ENCODE measurements at places on chromosomes 2 and 18.

DNA sequence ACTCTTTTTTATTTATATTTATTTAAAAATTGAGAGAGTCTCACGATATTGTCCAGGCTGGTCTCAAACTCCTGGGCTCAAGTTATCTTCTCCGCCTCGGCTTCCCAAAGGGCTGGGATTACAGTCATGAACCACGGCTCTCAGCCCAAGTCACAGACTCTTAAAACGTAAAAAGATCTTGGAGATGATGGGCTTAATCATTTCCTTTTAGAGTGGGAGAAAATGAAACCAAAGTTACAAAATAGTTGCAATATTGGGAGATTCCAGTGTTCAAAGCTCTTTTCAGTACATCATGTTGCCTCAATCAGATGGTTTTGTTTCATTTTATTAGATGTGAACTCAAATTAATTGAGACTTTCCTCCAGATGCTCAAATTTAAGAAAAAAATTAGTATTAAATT, 151.4 kb upstream of the XPO1 start:
- H3K4me1 ChIP-seq = no peaks in the 10 kb centered on the region
- peak; percentile 17 for DNase-seq
- no peak overlapping the region for H3K27ac ChIP-seq
- no peak overlapping the region for H3K4me3 ChIP-seq
- no peaks in the 10 kb centered on the region for H3K27me3 ChIP-seq

- DNase-seq = no peak
- no peaks in the 10 kb centered on the region for H3K27me3 ChIP-seq
- no peak overlapping the region for H3K27ac ChIP-seq
Observed at GRCh38 chr2:168149150-168149974, 98.0 kb downstream of the STK39 start.

- H3K27me3 ChIP-seq = no peaks in the 10 kb centered on the region
- DNase-seq = no peak
- H3K4me1 ChIP-seq = peaks cover 2% of the 10 kb centered on the region
Observed at GRCh38 chr18:48165111-48165866, 234.8 kb upstream of the SMAD2 start.

- H3K36me3 ChIP-seq = no peaks in the 10 kb centered on the region
- no peak for DNase-seq
- no peak overlapping the region for H3K27ac ChIP-seq
- H3K27me3 ChIP-seq = no peaks in the 10 kb centered on the region
- no peak overlapping the region for H3K4me3 ChIP-seq
Observed at GRCh38 chr2:214482728-214483127, 71.9 kb downstream of the VWC2L start.

DNA sequence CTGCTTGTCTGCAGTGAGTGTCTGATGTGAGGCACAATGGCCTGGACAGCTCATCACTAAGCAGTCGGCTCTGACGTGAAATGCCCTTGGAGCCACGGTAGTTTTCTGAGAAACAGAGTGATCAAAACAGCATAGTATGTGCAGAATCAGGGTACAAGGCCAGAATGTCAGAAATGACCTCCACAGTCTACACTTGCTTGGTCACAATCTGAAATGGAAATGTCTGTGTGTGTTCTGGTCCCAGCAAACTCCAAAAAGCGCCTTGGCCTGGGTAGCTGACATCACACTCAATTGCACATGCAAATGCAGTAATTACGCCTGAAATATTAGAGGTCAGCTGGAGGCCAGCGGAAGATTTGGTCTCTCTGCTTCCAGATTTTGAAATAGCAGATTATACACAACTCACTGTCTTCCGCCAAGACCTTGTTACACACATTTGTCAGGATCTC, 95.4 kb downstream of the CTAGE1 start:
- no peak overlapping the region for H3K27ac ChIP-seq
- H3K4me1 ChIP-seq = peaks cover 4% of the 10 kb centered on the region
- no peaks in the 10 kb centered on the region for H3K36me3 ChIP-seq
- no peak overlapping the region for H3K4me3 ChIP-seq

DNA sequence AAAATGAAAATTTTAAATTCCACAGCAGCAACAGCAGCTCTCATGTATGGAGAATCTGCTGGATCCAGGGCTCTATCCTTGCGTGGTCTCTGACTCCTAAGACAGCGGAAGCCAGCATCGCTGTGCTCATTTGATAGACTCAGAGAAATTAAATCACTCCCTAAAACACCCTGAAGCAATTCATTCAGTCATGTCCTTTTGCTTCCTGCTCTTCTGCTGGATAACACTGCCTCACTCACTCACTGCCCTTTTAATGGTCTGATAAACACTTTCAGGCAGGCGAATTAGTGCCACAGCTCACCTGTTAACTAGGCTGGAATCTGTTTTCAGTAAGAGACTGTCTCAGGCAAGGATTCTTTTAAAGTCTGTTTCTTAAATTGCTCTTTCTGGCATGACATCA, 10.0 kb downstream of the WIPF1 start:
- H3K27me3 ChIP-seq = no peaks in the 10 kb centered on the region
- no peak overlapping the region for H3K27ac ChIP-seq
- peaks cover 6% of the 10 kb centered on the region for H3K4me1 ChIP-seq
- DNase-seq = no peak
- H3K36me3 ChIP-seq = no peaks in the 10 kb centered on the region

- H3K4me3 ChIP-seq = no peak overlapping the region
- no peaks in the 10 kb centered on the region for H3K27me3 ChIP-seq
- peaks cover 17% of the 10 kb centered on the region for H3K4me1 ChIP-seq
- peak; percentile 91 for DNase-seq
Observed at GRCh38 chr2:180523621-180524340, 456.6 kb upstream of the UBE2E3 start.

- H3K36me3 ChIP-seq = no peaks in the 10 kb centered on the region
- no peak for DNase-seq
- no peak overlapping the region for H3K27ac ChIP-seq
- no peaks in the 10 kb centered on the region for H3K27me3 ChIP-seq
Observed at GRCh38 chr2:120809609-120810440, 74.2 kb downstream of the GLI2 start.

DNA sequence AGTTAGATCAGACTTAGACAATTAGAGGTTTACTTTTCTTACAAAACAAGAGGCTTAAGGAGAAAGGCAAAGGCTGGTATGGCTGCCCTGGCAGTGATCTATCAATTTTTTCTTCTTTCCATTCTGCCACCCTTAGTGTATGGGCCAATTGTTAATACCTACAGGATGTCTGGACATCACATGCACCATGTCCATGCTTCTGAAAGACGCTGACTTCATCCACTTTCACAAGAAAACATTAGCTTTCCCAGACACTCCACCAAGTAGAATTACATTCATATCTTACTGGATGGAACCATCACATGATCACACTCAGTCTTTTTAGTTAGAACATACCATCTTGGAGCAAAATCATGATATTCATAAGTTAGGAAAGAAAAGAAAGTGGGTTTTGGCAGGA, 120.9 kb downstream of the ARHGAP28 start:
- H3K27me3 ChIP-seq = no peaks in the 10 kb centered on the region
- DNase-seq = no peak
- no peak overlapping the region for H3K27ac ChIP-seq
- H3K4me1 ChIP-seq = no peaks in the 10 kb centered on the region

GRCh38 chr2:129778584-129778877, 200.9 kb upstream of the RAB6C start:
- no peaks in the 10 kb centered on the region for H3K4me1 ChIP-seq
- H3K4me3 ChIP-seq = no peak overlapping the region
- DNase-seq = no peak
- H3K27ac ChIP-seq = no peak overlapping the region
- no peaks in the 10 kb centered on the region for H3K27me3 ChIP-seq
- H3K36me3 ChIP-seq = no peaks in the 10 kb centered on the region

- H3K4me3 ChIP-seq = peak overlapping the region; percentile 51
- H3K27me3 ChIP-seq = no peaks in the 10 kb centered on the region
- peaks cover 7% of the 10 kb centered on the region for H3K4me1 ChIP-seq
- no peaks in the 10 kb centered on the region for H3K36me3 ChIP-seq
- peak overlapping the region; percentile 68 for H3K27ac ChIP-seq
- no peak for DNase-seq
Observed at GRCh38 chr2:204545861-204546735, 823 bp downstream of the PARD3B start.

DNA sequence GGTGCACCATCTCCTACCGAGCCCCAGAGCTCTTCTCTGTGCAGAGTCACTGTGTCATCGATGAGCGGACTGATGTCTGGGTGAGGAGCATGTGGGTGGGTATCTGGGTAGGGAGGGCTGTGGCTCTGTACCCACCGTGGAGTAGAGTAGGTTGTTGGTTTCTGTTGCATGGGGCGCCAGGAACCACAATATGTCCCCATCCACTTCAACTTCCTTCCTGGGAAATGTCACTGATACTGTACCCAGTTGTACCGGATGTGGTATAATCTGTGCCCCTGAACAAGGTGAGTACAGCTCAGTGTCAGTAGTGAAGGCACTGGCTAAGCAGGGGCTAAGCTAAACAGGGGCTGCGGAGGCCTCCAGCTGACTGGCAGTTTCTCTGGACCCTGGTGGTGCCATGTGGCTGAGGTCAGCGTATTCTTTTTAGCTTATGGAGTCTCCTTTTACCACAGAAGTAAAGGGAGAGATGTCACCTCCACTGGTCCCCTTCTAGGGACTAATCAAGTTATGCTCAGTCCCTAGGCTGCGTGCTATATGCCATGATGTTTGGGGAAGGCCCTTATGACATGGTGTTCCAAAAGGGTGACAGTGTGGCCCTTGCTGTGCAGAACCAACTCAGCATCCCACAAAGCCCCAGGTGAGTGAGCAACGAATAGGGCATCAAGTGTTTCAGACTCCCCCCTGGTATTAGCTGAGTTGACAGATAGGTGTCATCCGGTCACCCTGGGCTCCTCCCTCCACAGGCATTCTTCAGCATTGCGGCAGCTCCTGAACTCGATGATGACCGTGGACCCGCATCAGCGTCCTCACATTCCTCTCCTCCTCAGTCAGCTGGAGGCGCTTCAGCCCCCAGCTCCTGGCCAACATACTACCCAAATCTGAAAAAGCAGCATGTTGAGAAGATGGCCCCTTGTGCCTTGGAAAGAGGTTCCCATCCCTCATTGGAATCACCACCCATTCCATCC, 2.7 kb downstream of the STK16 start:
- no peak for DNase-seq
- peaks cover 2% of the 10 kb centered on the region for H3K27me3 ChIP-seq
- peak overlapping the region; percentile 4 for H3K27ac ChIP-seq
- H3K4me3 ChIP-seq = no peak overlapping the region

DNA sequence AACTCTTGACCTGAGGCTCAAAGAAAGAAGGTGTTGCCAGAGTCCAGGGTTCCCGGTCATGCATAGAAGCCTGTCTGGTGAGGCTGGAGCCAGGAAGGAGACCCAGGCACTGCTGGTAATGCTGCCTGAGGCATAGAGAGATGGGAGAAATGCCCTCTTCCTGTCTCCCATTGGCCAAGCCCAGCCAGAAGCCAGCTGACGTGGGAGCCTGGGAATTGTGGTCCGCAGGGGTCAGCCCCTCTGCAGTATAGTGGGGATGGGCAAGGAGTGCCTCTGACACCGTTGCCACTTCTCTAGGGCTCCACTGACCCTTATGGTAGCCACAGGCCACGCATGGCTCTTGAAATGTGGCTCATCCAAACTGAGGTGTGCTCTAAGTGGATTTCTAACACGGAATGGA, 95.7 kb downstream of the CTIF start:
- DNase-seq = no peak
- no peak overlapping the region for H3K27ac ChIP-seq
- peaks cover 6% of the 10 kb centered on the region for H3K36me3 ChIP-seq
- H3K27me3 ChIP-seq = no peaks in the 10 kb centered on the region
- no peak overlapping the region for H3K4me3 ChIP-seq

DNA sequence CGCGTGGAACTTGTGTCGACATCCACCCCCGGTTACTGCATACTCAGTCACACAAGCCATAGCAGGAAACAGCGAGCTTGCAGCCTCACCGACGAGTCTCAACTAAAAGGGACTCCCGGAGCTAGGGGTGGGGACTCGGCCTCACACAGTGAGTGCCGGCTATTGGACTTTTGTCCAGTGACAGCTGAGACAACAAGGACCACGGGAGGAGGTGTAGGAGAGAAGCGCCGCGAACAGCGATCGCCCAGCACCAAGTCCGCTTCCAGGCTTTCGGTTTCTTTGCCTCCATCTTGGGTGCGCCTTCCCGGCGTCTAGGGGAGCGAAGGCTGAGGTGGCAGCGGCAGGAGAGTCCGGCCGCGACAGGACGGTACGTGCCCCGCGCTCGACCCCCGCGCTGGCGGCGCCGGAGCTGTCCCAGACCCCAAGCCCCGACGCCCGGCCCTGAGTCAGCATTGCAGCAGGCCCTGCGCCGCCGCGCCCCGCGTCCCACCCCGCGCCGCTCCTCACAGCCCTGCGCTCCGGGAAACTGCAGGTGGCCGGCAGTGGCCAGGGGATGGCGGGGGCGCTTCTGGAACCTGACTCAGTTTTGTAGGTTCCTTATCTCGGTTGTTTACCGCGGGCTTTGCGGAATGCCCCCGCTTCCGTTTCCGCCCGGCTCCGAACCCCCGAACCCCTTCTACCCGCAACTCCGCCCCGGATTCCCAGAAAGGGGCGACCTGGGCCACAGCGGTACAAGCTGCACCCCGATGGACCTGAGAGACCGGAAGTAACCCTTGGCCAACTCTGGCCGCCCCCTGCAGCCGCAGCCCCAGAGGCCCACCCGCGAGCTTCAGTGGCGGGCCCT, at the start of gene CFLAR:
Gene CFLAR (plus strand): TSS at position 50 of the 844 bp plus-strand sequence. CDS start 13,702 bp downstream, outside the sequence.
- peaks cover 2% of the 10 kb centered on the region for H3K4me1 ChIP-seq
- H3K36me3 ChIP-seq = no peaks in the 10 kb centered on the region
- H3K27ac ChIP-seq = peak within 1 kb of the TSS; percentile 95
- H3K27me3 ChIP-seq = no peaks in the 10 kb centered on the region

GRCh38 chr2:23859234-23859633, 67.7 kb downstream of the ATAD2B start:
- H3K36me3 ChIP-seq = no peaks in the 10 kb centered on the region
- H3K4me3 ChIP-seq = no peak overlapping the region
- H3K27me3 ChIP-seq = no peaks in the 10 kb centered on the region

- no peak overlapping the region for H3K27ac ChIP-seq
- H3K4me3 ChIP-seq = no peak overlapping the region
- no peaks in the 10 kb centered on the region for H3K4me1 ChIP-seq
- H3K27me3 ChIP-seq = no peaks in the 10 kb centered on the region
Observed at GRCh38 chr18:63109802-63110201, 209.8 kb downstream of the BCL2 start.

GRCh38 chr2:120722568-120723421, 12.9 kb upstream of the GLI2 start:
- peaks cover 11% of the 10 kb centered on the region for H3K4me1 ChIP-seq
- no peaks in the 10 kb centered on the region for H3K27me3 ChIP-seq
- H3K27ac ChIP-seq = peak overlapping the region; percentile 47

- no peak for DNase-seq
- no peaks in the 10 kb centered on the region for H3K36me3 ChIP-seq
- H3K4me1 ChIP-seq = no peaks in the 10 kb centered on the region
Observed at GRCh38 chr2:178211460-178211859, 17.1 kb downstream of the OSBPL6 start.

- H3K4me1 ChIP-seq = peaks cover 5% of the 10 kb centered on the region
- H3K36me3 ChIP-seq = no peaks in the 10 kb centered on the region
- no peak for DNase-seq
Observed at GRCh38 chr18:24632158-24632988, 171.9 kb downstream of the HRH4 start.

DNA sequence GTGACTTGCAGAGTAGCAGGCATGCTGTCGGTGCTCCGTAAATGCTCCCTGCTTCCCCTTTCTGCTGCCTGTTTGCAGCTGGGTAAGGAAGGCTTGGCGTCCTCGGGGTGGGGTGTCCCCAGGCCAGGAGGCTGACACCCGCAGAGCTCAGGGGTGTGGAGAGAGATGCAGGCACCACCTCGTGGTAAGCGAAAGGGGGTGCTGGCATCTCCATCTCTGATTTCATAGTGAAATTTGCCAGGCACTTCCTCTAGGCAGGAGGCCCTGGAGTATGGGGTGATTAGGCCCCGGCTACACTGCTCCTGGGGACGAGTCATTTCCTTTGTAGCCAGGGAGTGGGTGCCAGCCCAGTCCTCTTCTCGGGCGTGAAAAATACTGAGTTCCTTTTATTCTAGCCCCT, 160.4 kb downstream of the KLHL29 start:
- H3K4me3 ChIP-seq = no peak overlapping the region
- H3K4me1 ChIP-seq = no peaks in the 10 kb centered on the region
- no peaks in the 10 kb centered on the region for H3K27me3 ChIP-seq
- H3K36me3 ChIP-seq = no peaks in the 10 kb centered on the region
- no peak for DNase-seq
